Stomach (tissue), 19 donors: ENCODE measurements at places on chromosomes 7 and 10.
A peak's percentile ranks its signal among the peaks of the same experiment; 100 is the strongest.

DNA sequence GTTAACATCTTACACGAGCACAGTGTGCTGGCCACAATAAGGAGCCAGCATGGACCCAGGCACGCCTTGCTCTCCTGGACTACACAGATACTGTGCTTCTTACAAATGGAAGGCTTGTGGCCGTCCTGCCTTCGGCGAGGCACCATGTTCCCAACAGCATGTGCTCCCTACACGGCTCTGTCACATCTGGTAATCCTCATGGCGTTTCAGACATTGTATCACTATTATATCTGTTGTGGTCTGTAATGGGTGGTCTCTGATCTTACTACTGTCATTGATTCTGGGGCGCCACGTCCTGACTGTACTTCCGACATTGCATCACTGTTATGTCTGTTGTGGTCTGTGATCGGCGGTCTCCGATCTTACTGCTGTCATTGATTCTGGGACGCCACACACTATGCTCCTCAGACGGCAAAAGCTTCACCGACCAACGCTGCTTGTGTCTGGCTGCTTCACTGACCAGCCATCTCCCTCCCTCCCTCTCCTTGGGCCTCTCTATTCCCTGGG lies 195.4 kb downstream of the MAD1L1 start:
- no peak for DNase-seq

DNA sequence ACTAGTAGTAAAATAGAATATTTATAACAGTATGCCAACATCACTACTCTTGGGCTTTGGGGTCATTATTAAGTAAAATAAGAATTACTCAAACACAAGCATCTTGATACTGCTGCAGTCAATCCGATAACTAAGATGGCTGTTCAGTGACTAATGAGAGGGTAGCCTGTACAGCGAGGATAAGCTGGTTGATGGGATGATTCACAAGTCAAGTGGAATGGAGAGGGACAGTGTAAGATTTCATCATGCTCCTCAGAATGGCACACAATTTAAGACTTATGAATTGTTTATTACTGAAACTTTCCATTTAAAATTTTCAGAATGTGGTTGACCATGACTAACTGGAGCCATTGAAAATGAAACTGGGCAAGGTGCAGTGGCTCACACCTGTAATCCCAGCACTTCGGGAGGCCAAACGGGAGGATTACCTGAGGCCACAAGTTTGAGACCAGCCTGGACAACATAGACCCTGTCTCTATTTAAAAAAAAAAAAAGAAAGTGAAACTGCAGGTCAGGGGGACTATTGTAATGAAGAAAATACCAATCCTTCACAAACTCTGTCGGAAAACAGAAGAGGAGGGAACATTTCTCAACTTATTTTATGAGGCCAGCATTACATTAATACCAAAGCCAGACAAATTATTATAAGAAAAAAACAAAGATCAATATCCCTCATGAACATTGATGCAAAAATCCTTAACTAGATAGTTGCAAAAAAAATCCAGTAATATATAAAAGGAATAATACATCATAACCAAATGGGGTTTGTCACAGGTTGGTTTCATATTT lies 11.2 kb downstream of the AVL9 start:
- no peak for DNase-seq

GRCh38 chr10:6711408-6711841 lies 131.3 kb upstream of the PRKCQ start:
- DNase-seq: no peak

- DNase-seq: peak; percentile 86
These were observed 730 bp downstream of the LARP4B start for GRCh38 chr10:930625-931325.

GRCh38 chr10:90417029-90417428 lies 440.8 kb downstream of the HTR7 start:
- DNase-seq: no peak

- DNase-seq: no peak
These were observed 66.1 kb downstream of the AGK start for GRCh38 chr7:141617280-141617679.

- no peak for DNase-seq
These were observed 371.4 kb upstream of the MGMT start for GRCh38 chr10:129095680-129096064.

GRCh38 chr10:66378117-66378876 lies 547.5 kb upstream of the LRRTM3 start:
- DNase-seq: no peak

- no peak for DNase-seq
These were observed 14.2 kb upstream of the PRF1 start for GRCh38 chr10:70616761-70617160.

GRCh38 chr10:117948493-117948892 lies 98.2 kb downstream of the RAB11FIP2 start:
- DNase-seq: no peak

DNA sequence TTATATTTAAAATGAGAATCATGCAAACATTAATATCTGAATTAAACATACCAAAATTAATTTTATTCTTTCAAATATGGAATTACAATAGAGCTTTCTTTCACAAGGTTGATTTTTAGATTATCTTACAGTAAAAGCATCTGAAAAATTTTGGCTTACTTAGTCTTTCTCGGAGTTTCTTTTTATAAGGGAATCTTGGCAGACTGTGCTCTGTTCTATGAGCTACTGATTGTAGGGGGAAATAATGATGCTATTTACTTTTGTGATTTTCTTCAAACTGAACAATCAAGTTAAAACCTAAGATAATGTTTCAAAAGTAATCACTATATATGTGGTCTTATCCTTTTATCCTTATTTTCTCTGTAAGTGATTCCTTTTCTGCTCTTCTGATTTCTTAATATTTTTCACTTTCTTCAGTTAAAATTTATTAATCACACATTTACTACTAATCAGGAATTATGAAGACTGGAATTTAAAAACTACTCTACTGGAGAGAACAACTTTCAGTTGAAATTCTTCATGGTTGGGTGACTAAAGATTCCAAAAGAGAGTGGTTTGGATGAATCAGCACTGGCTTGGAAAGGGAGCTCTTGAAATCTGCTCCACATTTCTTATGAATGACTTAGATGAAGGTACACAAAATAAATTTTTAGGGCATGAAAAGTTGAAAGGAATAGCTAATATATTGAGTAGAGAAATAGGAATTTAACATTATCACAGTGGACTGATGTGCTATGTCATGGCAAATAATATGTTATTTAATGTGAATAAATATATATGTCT lies 103.9 kb downstream of the PPP1R9A start:
- DNase-seq: no peak

DNA sequence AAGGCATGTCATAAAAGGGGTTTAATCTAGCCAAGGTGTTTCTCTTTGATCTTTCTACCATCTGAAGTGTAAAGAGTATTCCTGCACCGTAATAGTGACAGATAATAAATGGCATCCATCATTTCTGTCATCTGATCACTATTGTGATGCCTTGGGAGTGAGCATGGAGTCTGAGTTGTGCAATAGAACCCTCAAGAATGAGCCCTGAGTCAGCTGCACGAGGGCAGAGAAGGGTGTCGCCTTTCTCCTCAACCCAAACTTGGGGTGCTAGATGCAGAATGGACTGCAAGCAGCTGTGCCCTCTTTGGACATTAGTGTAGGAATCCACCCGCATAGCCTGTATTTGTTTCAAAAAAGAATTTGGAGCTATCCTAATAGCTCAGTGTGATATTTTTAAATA lies 115.2 kb downstream of the ZNF37A start:
- DNase-seq: no peak

DNA sequence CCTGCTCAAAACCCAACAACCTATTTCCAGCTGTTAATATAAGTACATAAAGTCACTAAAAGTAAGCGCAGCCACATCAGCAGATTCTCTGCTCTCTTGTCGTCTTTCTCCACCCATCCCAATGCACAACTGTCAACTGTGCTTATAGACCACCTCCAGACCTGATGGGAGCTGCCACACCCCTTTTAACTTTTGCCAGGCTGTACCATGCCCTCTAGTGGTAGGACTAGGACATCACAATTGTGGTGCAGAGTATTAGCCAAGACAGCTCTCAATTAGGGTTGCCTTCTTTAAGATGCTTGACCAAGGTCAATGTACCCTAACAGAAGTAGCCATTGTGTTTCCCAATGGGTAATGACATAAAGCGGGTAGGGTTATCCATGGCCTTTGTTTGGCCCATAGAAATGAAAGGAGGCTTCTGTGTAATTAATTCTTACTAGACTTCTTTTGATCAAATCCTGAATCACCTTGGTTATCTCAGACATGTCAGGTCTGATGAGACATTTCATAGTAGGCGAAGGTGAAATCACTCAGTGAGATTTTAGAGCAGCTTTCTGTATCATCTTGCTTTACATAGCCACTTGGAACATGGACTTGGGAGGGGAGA lies 68.1 kb downstream of the SCRN1 start:
- peak; percentile 81 for DNase-seq

DNA sequence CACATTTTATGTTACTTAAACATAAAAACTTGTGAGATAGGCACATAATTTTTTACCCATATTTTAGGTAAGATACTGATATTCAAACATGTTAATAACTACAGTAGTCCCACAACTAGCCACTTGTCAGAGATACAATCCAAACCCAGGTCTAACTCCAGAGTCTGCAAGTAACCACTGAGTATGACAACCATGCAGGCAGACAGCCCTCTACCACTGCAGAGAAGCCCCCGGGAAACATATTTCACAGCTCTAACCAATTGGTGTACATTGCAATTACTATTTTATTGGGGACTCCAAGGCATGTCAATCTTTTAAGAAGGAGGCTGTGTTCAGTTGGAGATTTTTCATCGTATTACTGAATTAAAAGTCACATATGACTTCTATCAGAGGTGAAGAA lies 107.2 kb upstream of the FAM133B start:
- DNase-seq: no peak

DNA sequence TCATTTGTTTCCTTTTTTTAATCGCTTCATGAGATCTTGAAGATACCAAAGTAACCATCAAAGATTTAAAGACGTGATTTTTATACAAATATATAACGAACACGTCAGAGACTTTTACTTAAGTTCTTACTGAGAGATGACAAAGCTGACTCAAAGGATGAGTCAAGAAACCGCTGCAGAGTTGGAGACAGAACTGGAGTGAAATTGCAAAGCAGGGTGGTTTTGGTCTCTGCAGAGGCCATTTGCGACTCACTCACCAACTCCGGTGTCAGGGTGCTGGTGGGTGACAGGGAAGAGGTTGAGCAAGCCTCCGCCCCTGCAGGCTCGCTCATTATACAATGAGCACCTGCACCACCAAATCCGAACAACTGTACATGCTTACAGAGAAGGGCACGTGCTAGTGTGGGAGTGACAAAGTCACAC lies 75.2 kb downstream of the DNAJB6 start:
- no peak for DNase-seq

GRCh38 chr10:26410356-26410755 lies 27.8 kb upstream of the APBB1IP start:
- no peak for DNase-seq
